SHP77 treated with DMSO at 0.1 percent for 48 hours (cell line): ENCODE measurements at places on chromosomes 4 and X.

- no peak for DNase-seq
These were observed 46.6 kb downstream of the CD40LG start for GRCh38 chrX:136694431-136695087.

DNA sequence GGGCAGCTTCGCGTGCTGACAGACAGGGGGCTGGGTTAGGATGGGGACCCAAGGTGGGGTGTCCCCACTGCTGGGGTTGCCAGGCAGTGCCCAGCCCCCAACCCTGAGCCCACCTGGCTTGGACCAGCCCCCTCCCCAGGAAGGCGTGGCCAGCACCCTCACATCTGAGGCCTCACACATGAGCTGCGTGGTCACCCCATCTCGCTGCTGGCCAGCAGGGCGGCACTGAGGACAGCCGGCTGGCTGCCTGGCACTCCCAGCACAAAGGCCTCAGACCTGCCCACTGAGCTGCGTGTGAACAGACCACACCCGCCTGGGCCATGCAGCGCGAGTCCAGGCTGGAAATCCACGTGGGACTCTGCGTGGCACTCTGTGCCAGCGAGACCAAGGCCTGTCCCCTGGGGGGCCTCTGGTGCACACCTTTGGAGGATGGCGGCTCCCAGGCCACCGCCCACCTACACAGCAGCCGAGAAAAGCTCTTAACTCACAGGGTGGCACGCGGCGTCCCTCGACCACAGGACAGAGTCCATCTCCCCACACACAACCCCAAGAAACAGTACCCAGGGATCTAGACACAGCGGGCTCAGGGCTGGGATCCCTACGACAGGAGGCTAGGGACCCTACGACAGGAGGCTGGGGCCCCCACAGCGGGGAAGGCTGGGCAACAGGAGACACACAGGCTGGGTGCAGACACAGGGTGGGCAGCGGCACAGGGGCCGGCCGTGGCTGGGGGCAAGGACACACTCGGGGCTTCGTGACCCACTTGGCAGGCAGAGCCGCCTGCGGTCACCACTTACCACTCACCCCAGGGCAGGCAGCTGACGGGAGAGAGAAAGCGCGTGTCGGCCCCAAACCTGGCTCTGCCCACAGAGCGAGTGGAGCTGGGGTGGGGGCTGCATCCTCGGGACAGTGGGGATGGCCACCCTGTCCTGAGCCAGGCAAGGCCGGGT, 9.8 kb downstream of the DGKQ start:
- DNase-seq: no peak

DNA sequence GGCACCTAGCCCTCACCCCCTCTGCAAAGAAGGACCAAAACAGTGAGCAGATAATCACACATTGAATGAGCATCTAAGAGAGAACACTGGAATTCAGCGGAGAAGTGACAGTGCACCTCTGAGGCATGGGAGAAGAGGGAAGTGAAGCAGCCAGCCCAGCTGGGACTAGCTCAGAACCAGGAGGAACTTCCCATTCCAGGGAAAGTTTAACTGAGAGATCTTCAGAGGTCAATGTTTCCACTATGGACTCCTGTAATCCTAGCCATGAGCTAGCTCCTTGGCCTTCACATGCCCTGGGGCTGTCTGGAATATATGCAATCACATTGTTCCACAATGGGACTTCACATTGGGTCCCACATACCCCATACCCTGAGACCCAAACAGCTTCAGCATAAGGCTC, 24.4 kb downstream of the TLR6 start:
- DNase-seq: no peak

DNA sequence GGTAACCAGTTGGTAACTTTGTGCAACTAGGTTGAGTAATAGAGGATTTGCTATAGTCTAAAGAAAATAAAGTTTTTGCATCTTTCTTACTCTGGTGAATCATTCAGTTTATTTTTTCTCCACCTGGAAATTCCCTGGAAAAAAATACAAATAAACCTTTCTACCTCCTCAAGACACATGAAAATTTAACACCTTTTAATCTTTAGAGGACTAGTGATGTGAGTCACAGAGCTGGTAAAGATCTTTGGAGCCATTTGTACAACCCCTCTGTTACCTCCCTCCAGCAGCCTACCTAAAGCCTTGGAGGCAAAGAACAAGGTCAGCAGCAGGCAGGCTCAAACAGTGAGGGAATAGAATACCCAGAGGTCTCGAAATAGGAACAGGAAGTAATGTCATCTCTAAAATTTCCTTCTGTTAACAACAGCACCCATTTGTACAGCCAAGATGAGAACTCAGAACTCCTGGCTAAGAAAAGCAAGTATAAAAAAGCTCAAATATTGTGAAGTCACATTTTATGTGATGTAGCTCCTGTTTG, 10.2 kb upstream of the MAOB start:
- no peak for DNase-seq

DNA sequence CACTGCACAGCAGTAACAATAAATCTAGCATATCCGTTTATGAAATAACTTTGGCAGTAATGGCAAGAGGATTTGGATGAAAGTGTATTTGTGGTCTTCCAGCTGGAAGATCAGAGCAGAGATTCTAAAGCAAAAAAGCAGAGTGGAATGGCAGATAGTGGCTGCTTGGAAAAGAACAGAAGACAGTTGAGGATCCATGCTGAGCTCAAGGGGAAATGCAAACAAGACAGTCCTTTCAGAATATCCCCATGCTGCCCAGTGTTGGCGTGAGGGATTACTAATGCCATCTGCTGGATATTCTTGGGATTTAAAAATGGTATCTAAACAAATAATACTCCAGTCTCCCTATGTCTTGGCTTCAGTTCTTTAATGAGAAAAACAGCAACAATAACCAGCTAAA, 629.1 kb upstream of the ATOH1 start:
- DNase-seq: peak; percentile 12

DNA sequence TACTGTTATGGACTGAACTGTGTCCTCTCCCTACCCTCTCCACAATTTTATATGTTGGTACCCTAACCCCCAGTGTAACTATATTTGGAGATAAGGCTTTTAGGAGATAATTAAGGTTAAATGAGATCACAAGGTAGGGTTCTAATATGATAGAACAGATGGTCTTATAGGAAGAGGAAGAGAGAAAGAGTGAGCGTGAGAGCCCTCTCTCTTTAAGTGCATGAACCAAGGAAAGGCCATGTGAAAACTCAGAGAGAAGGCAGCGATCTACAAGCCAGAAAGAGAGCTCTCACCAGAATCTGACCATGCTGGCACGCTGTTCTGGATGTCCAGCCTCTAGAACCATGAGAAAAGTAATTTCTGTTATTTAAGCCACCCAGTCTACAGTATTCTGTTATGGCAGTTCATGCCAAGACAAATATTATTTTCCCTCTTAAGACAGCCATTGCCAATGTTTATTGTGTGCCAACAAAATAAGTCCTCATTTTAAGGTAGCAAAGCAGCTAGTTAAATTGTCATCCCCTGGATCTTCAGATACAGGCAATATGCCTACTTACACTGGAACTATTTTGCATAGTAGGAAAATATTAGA, 336.2 kb downstream of the MID1IP1 start:
- DNase-seq: no peak

GRCh38 chr4:188821500-188821899, 682.3 kb downstream of the TRIML1 start:
- no peak for DNase-seq

DNA sequence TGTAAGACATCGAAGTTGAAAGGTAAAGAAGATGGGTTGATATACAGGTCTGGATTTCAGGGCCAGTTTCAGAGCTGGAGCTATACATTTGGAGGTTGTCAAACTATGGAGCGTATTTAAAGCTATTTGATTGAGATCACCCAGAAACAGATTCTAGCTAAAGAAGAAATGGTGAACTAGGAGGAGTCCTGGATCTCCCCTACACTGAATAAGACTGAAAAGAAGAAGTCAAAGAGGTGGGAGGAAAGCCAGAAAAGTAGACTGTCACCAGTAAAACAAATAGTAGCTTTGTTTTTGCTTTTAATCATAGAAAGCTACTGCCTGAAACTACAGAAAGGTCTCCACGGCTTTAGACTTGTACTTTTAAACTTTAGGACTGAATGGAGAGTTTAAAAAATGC, 5.0 kb upstream of the NDP start:
- DNase-seq: no peak

GRCh38 chr4:140054861-140055260, 99.1 kb downstream of the MAML3 start:
- no peak for DNase-seq

DNA sequence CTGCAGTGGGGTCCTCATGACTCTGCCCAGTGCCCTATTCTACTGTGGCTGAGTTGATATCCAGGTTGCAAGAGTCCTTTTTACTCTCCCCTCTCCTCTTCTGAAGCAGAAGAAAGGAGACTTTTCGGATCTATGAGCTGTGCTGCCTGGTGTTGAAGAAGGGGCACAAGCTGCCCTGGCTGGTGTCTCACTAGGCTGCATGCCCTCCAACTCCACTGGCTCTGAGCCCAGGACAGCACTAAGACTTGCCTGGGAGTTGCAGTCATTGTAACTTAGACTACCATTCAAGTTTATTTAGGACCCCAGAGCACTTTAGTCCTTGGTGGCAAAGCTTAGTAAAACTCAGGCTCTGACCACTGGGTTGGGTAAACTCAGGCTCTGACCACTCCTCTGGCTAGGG, 89.4 kb downstream of the GABRB1 start:
- no peak for DNase-seq

GRCh38 chrX:71482228-71482958, 50.5 kb upstream of the OGT start:
- no peak for DNase-seq
